ENCODE measurements at places on chromosomes 2 and 18.

GRCh38 chr2:30310955-30311354, 79.6 kb downstream of the LBH start:
- peak; percentile 10 for DNase-seq

DNA sequence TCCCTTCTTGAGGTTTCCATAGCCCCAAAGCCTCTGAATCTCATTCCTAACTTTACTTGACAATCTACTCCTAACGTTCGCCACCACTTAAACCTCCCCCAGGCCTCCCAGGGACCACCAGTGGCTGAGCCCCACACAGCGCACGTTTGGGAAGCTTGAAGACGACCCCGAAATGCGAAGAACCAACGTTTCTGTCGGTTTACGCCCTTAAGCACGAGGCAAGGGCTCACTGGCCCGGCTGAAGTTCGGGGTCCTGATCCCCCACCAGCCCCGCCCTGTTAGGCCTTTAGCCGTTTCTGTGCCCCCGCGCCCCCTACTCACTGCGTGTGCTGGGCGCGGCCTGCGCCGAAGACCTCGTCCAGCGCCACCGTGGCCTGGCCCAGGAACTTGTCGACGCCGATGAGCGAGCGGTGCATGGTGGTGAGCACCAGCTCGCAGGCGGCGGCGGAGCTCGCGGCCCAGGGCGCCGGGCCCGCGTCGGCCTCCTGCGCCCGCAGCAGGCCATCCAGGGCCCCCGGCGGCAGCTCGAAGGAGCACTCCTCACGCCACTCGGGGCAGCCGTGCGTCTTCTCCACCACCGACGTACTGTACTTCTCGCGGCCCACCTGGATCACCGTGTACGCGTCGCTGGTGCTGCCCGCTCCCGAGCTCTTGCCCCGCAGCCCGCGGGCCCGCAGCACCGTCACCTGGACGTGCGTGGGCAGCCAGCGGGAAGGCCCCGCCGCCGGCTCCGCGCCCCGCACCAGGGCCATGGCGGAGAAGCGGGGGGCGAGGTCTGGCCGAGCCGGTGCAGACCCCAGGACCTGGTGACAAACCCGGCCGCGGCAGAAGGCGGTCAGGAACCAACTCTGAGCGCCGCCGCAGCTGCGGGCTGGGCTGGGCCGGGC, 479 bp downstream of the RAB11FIP5 start:
- DNase-seq = no peak

- DNase-seq = no peak
Measured at GRCh38 chr2:217870528-217871011, 132.2 kb downstream of the TNS1 start.

GRCh38 chr2:235827585-235827992, 333.7 kb downstream of the AGAP1 start:
- no peak for DNase-seq

DNA sequence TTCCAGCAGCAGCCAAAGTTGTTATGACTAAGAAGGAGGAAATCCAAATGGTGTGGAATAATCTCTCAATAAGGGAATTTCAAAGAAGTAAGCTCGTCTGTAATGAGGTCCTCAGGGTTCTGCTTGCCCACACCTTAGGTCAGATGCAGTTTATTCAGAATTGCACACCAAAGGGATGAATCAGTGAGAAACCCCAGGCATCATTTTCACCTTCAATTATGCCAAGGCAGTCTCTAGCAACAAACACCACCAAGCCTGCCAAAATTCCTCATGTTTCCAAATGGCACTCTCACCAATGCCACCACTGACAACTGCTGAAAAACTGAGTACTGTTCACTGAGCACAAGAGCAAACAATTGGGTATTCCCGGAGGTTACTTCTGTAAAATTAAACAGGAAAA, 43.6 kb downstream of the KCNG3 start:
- no peak for DNase-seq

- peak; percentile 33 for DNase-seq
Measured at GRCh38 chr18:63131106-63131958, 188.2 kb downstream of the BCL2 start.

- DNase-seq = no peak
Measured at GRCh38 chr2:168552450-168552856, 96.4 kb downstream of the CERS6 start.

GRCh38 chr2:184598316-184599053, at the start of gene ZNF804A:
Gene ZNF804A (plus strand): TSS chr2:184598529. CDS start chr2:184598960, 431 bp downstream.
- no peak for DNase-seq

GRCh38 chr2:11280713-11281112, 63.7 kb downstream of the ROCK2 start:
- no peak for DNase-seq

DNA sequence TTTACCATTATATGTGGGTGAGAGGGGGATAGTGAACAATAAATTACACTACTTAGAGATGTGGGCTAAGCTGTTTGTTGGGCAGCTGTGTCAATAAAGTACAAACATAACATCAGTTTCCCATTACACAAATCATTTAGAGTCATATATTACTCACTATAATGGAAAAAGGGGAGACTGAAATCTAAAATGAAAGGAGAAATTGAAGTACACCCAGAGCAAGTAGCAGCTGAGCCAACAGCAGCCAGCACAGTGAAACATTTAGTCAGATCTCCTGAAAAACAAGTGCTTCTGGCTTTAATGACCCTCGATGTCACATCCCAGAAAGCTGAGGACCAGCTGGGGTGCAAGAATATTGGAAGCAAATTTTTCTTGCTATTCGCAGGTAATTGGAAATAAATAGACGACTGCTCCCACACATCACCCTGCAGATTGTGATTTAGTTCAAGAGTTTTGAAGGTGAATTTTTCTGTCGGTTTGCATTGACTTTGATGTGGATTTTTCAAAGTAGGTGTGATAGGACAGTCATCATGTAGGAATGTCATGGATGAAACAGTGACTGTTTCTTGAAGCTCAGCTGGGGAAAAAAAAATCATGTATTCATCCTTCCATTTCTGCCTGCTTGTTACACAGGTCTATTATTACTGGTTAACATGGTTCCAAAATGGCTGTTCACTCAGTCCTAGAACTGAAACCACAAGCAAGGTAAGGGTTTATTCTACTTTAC, 1607.3 kb upstream of the CELF4 start:
- no peak for DNase-seq

- no peak for DNase-seq
Measured at GRCh38 chr18:26756556-26756955, 109.0 kb downstream of the AQP4 start.

DNA sequence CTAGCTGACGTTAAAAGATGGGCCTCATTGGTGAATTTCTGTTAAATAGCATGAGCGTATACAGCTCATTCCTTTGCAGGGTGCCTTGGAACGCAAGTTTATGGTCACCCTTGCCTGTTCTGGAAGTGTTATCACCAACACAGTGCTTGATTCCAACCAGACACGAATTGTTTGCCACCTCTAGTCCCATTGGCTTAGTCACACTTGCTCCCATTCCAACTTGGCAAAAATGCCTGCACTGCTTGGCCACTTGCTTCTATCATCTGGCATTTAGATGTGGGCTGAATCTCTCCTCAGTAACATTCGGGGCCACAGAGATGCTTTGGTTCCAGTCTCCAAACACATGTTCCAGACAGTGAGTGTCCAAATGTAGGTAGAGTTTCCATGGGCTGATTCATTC, 27.5 kb upstream of the ACVR1 start:
- DNase-seq = no peak

DNA sequence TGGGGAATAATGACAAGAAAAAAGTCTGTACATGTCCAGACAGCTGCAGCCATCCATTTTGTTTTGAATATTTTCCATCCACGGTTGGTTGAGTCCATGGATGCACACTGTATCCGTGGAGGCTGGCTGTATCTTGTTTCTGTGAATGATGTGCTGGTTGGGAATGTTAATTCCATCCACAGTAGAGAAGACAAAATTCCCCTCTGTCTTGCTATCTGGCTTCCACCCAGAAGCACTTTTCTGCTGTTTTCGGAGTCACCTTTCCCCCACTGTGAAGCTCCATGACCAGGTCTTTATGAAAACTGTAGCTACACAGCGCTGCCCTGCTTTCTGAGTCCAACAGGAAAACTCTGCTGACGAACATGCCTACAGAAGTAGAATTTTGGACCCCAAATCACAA, 122.3 kb downstream of the HRH4 start:
- no peak for DNase-seq

GRCh38 chr2:195810340-195811098, 153.5 kb downstream of the SLC39A10 start:
- no peak for DNase-seq

GRCh38 chr18:75582406-75582821, 154.9 kb upstream of the SMIM21 start:
- DNase-seq = no peak

DNA sequence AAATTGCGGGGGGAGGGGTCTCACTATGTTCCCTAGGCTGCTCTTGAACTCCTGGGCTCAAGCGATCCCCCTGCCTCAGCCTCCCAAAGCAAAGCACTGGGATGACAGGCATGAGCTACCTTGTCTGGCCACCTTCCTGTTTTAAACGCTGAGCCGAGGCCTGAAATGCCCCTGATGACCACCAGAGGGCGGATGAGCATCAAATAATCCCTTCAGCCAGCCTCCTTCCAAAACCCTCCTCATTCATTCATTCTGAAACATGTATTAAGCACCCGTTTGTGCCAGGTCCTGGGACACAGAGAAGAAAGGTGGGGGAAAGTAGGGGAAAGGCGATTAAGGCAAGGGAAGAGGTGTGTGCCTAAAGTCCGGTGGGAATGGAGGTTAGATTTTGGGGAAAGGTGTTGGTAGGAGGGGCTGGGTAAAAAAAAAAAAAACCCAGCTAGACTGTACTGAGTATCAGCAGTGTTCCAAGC, 30.7 kb upstream of the PTMA start:
- peak; percentile 64 for DNase-seq

GRCh38 chr2:188238386-188238785, 53.3 kb upstream of the GULP1 start:
- DNase-seq = no peak

DNA sequence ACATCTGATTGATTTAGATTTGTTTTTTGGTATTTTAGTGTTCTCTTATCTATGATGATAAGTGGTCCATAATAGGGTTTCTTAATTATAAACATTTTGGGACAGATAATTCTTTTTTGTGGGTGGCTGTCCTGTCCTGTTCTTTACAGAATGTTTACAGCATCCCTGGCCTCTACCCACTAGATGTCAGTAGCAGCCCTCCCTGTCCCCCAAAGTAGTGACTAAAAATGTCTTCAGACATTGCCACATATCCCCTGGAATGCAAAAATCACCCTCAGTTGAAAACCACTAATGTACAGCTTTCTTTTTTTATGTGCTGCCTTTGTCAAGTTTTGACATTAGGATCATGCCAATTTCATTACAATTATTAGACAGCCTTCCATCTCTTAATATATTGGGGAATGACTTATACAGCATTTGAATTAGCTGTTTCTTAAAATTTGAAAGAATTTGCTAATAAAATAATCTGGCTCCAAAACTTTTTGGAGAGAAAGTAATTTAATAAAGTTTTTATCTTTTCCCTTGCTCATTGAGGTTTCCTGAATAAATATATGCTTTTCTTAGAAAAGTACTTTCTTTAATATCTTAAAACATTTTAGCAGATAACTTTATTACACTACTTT, 19.5 kb downstream of the WIPF1 start:
- no peak for DNase-seq

DNA sequence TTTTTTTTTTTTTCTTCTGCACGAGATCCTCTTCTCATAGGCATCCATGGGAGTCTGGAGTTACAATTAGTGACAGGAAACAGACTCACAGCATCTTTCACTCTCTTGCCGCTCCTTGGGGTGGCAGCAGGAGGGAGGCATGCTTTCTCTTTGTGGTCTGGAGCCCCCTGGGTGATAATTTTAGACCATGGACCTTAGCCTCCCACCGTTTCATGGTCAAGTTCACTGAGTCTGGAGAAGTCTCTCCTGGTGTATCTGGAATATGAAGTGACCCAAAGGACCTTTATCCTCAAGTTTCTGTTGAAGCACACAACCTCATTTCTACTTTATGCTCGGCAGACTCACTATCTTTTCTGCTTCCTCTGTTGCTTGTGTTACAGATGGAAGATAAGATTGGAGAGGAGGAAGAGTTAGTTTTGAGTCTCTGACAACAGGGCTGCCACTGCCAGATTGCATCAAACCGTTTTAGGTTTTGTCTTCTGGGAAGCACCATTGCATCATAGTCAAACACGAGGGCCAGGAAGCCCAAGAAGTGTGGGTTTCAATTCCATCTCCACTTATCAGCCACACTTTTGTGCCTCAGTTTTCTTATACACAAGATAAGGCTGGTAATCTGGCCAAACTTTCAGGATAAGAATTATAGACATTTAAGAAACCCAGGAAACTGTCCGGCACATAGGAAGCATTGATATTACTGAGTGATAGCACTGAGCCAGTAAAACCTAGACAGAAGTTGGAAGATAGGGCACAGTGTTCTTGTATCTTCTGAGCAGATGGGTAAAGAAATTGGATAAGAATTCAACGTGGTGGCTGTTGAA, 62.3 kb downstream of the ADCYAP1 start:
- DNase-seq = no peak

- no peak for DNase-seq
Measured at GRCh38 chr18:1011349-1011748, 106.7 kb downstream of the ADCYAP1 start.

- no peak for DNase-seq
Measured at GRCh38 chr2:105839793-105840192, 95.1 kb downstream of the NCK2 start.

DNA sequence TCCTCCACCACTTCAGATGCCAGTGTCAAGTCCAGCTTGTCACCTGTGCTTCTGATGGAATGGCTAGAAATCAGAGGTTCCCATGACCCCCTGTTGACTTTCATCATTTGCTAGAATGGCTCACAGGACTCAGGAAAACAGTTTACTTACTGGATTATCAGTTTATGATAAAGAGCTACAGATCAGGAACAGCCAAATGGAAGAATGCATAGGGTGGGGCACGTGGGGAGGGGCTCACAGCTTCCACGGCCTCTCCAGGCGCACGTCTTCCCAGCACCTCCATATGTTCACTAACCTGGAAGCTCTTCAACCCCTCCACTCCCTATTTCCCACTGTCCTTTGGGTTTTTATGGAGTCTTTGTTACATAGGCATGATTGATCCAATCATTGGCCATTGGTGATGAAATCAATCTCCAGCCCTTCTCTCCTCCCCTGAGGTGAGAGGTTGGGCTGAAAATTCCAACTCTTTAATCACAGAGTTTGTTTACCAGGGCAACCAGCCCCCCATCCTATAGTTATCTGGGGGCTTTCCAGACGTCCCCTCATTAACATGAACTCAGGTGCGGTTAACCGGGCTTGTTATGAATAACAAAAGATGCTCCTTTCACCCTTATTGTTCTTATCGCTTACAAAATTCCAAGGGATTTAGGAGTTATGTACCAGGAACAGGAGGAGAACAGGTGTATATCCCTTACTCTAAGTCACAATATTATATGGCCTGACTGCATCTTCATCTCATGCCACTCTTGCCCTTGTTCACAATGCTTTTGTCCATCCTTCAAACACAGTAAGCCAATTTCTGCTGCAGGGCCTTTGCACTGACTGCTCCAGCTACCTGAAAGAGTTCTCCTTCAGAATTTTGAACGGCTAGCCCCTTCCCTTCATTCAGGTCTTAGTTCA, 35.2 kb downstream of the ANXA4 start:
- DNase-seq = no peak

GRCh38 chr2:53450923-53451322, 316.7 kb upstream of the CHAC2 start:
- no peak for DNase-seq

GRCh38 chr2:167332358-167332757, 444.1 kb downstream of the XIRP2 start:
- no peak for DNase-seq
